Left ventricle myocardium superior (tissue), 1 donor: ENCODE measurements at places on chromosomes 5 and 9.

- no peak for DNase-seq
Observed at GRCh38 chr5:179953987-179954386, 46.3 kb upstream of the TBC1D9B start.

DNA sequence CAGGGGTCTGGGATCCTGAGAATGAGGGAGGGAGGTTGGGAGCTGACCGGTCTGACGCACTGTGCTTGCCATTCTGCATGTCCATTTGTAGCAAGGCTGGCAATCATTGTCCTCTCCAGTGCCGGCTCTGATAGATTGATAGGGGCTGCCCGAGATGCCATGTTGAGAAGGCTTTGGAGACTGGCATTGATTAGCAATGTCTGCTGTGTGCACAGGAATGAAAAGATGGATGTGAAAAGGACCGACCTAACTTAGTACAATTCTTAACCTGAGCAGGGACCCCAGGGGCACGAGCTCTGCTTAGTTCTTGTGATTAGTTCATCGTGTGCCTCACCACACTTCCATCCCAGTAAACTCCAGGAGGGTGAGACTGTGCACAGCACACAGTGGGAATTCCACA lies 17.0 kb downstream of the NEK6 start:
- no peak for DNase-seq

DNA sequence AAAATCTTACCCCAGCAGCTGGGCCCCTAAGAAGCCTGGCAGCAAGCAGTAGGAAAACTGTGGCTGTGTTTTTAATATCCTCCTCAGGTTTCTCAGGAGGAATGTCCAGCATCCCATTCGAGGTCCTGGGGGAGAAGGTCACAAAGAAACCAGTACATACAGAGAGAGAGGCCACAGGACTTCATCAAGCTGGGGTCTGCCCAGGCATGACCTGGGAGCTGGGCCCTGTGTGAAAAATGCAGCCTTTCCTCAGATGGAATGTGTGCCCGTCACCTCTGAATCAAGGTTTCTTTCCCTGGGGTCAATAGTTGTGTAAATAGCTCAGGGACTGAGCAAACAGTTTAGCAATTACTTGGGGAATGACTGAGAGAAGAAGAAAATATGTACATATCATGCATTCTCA lies 33.9 kb upstream of the RAD23B start:
- no peak for DNase-seq

DNA sequence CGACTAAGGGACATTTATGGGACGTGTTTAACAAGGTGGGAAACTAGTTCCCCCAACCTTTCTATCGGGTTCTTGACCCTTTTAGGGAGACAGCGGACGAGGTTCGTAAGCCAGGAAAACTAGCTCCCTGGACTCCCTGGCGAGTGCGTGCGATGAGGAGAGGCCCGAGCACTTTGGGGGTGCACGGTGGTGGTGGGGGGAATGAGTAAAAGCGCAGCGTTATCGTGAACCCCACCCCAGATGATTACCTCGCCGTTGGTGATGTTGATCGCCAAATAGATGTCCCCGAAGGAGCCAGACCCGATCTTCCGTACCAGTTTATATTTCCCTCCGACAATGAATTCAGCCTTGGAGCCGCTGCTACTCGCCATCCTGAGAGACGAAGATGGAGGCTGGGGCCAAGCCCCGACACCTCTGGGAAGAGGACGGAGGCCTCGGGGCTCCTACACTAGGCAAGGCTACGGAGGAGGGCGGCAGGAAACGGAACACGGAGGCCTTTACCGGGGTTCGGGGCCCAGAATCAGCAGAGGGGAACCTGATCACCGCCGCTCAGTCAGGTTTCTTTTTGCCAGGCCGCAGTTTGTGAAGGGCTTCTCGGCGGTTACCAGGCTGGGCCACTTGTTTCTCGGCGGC lies 529 bp downstream of the CSNK1A1 start:
- no peak for DNase-seq

- no peak for DNase-seq
Observed at GRCh38 chr5:172370648-172371545, 83.4 kb downstream of the SH3PXD2B start.

DNA sequence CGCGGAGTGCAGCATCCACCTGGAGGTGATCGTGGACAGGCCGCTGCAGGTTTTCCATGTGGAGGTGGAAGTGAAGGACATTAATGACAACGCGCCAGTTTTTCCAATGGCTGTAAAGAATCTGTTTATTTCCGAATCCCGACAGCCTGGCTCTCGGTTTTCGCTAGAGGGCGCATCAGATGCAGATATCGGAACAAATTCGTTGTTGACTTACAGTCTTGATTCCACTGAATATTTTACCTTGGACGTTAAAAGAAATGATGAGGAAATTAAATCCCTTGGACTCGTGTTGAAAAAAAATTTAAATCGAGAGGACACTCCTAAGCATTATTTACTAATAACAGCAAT lies 611 bp downstream of the PCDHA3 start:
- no peak for DNase-seq

DNA sequence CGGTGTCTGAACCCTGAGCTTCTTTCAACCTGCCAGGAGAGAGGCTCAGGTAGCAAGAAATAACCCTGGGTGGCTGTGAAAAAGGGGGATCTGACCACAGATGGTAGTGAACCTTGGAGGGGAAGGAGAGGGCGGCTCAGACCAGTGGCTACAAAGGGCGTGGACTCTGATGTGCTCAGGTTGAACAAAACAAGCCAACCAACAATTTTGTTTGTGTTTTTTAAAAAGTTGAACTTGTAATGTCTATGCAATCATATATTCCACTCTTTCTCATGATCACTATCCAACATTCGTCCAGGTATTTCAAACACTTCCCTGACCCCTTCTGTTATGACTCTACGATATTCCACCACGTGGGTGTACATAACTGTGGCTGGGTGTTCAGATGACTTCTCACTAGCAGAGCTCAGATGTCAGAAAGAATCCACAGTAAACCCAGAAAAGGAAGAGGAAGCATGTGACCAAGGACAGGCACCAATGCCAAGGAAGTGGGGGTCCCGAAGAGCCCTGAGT lies 20.0 kb downstream of the PTPN3 start:
- no peak for DNase-seq

GRCh38 chr9:109249615-109250014 lies 71.2 kb downstream of the EPB41L4B start:
- DNase-seq = no peak

- DNase-seq = peak; percentile 79
Observed at GRCh38 chr9:111038331-111039230, at the start of gene LPAR1. LPAR1 (minus strand) TSS chr9:111038470; CDS start chr9:110972117, 66,353 bp downstream.

- DNase-seq = no peak
Observed at GRCh38 chr5:132779961-132780360, 2.9 kb upstream of the SEPTIN8 start.

- DNase-seq = no peak
Observed at GRCh38 chr5:131536211-131536826, 98.7 kb downstream of the RAPGEF6 start.

DNA sequence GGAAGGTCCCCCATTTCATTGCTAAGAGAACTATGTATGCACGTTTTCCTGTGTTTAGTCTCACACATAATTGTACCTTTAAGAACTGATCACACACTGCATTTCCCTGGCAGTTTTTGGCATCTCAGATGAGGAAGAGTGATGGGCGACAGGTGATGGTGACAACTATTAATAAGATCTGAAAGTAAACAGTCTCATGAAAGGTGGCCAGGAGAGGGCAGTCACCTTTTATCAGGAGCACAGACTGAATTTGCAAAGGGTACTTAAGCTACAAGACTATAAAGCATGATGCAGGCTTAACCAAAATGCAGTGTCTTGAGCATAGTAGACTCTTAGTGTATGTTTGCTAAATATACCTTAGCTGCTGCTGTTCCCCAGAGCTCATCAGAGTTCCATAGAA lies 91.5 kb downstream of the GHR start:
- DNase-seq = no peak

GRCh38 chr5:81232464-81233079 lies 550 bp upstream of the CKMT2 start:
- peak; percentile 90 for DNase-seq

GRCh38 chr9:137715321-137715720 lies 96.5 kb downstream of the EHMT1 start:
- no peak for DNase-seq

DNA sequence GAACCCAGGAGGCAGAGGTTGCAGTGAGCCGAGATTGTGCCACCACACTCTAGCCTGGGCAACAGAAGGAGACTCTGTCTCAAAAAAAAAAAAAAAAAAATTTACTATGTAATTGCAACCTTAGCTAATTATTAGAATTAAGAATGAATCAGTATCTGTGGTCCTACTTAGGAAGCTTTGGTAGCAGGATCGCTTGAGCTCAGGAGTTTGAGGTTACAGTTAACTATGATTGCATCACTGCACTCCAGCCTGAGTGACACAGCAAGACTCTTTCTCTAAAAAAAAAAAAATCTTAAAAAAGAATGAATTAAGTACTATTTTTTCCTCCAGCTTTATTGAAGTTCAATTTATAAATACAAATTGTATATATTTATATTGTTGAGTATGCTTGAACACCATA lies 16.7 kb downstream of the NDUFAF2 start:
- DNase-seq = no peak

DNA sequence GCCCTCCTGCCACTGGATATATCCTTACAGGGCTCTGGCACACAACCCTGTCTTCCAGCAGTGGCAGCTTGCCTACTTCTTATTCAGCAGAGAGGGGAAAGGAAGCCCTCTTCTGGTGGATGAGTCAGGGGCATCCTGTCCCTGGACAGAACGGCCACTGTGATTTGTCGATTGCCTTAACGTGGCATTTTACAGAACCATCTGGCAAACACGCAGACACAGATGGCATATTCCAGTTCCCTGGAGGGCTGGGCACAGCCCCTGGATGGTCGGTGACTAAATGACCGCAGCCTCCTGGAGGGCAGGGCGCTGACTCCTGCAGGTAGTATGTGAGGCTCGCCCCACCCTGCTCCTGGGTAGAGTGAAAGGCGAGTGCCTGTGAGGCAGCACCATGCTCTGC lies 62.1 kb downstream of the DCP2 start:
- no peak for DNase-seq

GRCh38 chr5:170562875-170563228 lies 59.0 kb downstream of the KCNIP1 start:
- DNase-seq = no peak

DNA sequence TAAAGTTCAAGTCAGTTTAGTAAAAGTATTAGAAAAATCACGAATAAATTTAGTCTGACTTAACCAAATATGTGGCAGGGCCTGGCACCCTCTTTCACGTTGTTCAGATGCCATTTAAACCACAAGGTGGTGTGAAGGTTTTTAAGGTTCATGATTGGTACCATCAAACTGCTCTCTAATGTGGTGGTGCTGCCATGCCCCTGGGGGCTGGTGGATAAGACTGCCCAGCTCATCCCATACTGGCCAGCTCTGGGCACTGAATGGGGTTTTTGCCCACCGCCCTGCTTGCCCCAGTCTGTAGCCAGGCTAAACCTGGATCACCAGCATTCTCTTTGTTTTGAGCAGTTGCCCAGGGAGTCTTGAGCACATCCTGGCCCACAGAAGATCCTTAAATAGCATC lies 159.3 kb downstream of the GABBR2 start:
- no peak for DNase-seq

GRCh38 chr5:178227138-178227659 lies 5.4 kb downstream of the PHYKPL start:
- DNase-seq = peak; percentile 2

GRCh38 chr9:11204521-11204920 lies 591.7 kb upstream of the PTPRD start:
- no peak for DNase-seq

- DNase-seq = no peak
Observed at GRCh38 chr5:176769911-176770310, 40.4 kb upstream of the UNC5A start.

DNA sequence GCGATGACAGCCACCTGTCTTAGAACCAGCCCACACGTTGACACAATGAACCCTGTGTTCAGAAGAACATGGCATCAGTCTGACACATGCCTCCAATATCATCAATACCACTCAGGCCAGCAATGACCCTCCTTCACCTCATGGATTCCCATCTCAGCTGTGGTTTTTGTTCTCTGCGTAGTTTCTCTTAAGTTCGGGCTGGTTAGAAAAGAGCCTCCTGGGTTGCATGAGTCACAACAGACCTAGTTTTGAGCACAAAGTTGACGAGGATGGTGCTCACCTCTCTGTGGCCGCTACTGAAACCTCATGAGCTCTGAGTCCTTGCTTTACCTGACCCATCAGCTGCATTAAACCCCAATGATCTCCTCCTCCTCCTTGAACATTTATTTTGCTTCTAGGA lies 299.9 kb downstream of the SPOCK1 start:
- DNase-seq = no peak

DNA sequence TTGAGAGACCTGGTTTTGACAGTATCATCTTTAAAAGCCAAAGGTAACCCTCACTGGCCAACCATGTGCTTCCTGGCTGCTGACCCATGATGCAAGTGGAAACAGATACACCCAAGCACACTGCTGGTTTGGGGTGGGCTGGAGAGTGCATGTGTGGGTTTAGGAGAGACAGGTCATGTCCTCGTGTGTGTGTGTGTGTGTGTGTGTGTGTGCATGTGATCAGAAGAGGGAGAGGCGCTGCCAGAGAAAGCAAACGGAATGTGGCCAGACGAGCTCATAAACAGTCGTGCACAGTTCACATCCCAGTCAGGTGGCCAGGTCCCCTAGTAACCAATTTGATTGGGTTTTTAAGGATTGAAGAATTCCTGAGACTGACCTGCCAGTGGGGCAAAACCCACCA lies 112.8 kb upstream of the ICE1 start:
- no peak for DNase-seq

- peak; percentile 21 for DNase-seq
Observed at GRCh38 chr5:179773686-179774040, 20.1 kb upstream of the LTC4S start.

DNA sequence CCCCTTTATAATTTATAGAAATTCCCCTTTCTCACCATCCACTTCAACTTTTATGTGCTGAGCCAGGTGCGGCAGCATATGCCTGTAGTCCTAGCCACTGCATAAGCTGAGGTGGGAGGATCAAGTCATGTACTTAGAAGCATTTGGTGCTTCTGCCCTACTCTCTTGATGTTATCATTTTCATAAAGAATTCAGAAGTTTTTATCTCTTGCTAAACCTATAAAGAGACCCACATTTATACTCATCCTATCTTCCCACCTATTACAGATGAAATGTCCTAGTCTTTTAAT lies 18.5 kb downstream of the HMMR start:
- no peak for DNase-seq

GRCh38 chr5:58183078-58183785 lies 276.7 kb downstream of the PLK2 start:
- no peak for DNase-seq

GRCh38 chr9:135851748-135852147 lies 55.6 kb downstream of the CAMSAP1 start:
- DNase-seq = no peak

- DNase-seq = no peak
Observed at GRCh38 chr9:121207371-121207940, 5.8 kb upstream of the RAB14 start.
